ENCODE measurements at places on chromosomes 12 and 14. TPM values are rescaled to one million over a fixed set of nuclear protein-coding genes. Genes with fewer than 3 reads are reported as not detected.
A peak's percentile ranks its signal among the peaks of the same experiment; 100 is the strongest.

DNA sequence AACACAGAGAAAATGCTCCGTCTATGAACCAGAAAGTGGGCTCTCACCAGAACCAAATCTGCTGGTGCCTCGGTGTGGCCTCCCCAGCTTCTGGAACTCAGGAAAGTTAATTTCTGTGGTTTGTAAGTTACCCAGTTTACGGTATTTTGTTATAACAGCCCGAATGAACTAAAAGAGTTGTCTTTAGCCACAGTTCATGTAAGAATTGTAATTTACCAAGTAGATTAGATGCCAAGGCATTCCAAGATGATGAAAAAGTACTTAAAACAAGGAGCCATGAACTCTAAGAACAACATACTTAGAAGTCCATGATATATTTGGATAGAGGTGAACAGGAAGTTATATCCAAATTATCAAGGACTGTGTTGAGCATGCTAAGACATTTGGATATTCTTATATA, 259.9 kb upstream of the GARIN6 start:
- no peak for DNase-seq

- peak; percentile 75 for DNase-seq
Measured at GRCh38 chr12:22443379-22444316, 100.7 kb downstream of the C2CD5 start.

The BCL2L14 gene
- 0.26 TPM for polyA plus RNA-seq

DNA sequence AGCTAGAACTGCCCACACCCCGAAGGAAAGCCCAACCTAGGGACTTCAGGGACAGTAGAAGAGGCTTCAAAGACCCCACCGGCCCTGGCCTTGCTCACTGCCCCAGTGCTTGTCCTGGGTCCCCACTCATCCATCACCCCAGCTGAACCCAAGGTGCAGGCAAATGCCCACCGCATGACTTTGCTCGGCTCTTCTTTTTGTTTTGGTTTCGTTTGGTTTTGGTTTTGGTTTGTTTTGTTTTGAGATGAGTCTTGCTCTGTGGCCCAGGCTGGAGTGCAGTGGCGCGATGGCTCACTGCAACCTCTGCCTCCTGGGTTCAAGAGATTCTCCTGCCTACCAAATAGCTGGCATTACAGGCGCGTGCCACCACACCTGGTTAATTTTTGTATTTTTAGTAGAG, 9.0 kb downstream of the CCDC85C start:
- DNase-seq = no peak

DNA sequence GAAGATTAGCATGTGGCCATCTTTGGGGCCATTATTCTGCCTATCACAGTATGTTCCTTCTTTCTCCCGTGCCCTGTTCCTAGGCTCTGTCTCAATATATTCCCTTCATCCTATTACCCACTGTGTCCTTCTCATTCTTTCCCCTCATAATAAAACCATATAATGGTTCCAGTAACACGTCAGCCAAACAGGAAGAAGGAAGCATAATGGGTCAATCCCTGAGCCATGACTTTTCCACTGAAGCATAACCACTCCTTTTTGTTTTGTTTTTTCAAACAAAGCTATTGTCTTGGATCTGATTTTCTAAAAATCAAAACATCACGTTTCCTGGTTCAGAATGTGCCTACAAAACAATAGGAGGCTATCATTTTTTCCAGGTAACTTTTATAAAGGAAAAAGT, 21.3 kb upstream of the RHOJ start:
- DNase-seq = no peak

The ST8SIA1 gene
- 11.6 TPM for polyA plus RNA-seq

- no peak for DNase-seq
Measured at GRCh38 chr12:27651201-27651600, 45.0 kb upstream of the REP15 start.

DNA sequence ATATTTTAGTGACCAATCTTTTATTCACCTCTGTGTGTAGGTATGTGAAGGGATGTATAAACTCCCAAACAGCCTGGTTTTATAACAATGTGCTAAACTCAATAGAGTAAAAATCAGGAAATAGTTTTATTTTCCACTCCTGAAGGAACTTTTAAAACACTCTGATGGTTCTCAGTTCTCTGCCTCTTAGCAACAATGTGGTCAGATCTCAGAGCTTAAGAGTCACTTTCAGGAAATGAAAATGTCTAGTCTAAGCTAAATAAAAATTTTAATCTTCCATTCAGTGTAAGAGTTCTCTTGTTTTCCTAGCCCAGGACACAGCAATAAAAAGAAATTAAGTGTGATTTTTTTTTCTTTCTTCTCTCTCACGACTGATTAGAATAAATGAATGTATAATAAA, 718.0 kb downstream of the C12orf50 start:
- no peak for DNase-seq

The RNU4-1 gene
- not detected for polyA plus RNA-seq

DNA sequence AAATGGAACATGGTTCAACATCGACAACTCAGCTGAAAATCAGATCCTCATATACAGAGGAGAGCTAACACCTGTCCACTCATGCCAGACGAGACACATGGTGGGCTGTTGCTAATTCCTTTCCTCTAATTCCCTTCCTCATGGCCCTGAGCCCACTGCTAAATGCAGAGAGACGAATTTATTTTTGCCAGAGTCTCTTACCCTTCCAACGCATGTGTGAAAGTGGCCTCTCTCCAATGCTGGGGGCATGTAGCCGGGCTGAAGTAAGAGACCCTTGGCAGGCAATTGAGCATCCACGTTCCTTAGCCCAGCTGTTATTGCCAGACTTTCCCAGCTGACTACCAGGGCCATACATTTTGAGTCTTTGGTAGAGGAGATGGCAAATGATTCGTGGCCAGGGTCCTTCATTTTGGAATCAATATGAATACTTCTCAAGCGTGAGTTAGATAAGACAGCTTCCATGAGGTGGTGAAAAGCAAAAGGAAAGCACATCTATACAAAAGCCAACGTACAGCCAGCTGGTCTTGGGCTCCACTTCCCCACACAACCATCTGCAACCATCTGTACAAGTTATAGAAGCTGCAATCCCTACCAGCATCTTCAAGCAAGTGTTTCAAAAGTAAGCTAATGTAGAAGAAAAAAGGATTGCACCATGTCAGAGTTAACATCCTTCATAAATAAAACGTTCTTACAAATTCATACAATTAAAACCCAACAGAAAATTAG, 28.6 kb downstream of the CORO1C start:
- no peak for DNase-seq

The INSM2 gene
- polyA plus RNA-seq = not detected

DNA sequence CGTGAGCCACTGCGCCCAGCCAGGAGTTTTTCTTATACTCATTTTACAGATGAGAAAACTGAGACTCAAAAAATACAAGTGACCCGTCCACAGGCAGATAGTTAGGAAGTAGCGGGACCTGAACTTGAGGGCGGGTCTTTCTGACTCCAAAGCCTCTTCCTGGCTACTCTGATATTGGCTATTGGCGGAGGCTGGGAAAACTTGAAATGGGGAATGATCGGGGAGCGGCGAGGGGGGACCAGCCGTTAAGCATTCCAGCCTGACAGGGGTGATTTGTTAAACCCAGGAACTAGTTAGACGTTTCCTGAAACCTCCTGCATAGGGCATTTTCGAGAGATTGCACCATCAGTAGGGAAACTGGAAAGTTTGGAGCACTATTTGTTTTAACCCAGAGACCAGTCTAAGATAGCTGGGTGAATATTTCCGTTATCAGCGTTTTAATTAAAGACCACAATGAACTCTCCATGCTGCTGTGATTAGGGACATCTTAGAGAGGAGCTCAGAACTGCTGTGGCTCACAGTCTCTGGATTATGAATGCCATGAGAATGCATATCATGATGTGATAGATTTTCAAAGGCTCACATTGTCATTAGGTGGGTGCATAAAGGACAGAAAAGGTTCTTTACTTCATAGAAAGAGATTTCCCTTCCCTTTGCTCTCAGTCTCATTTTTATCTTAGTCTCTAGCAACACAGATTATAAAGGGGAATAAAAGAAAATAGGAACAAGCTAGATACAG, 2.5 kb downstream of the NR1H4 start:
- DNase-seq = no peak

DNA sequence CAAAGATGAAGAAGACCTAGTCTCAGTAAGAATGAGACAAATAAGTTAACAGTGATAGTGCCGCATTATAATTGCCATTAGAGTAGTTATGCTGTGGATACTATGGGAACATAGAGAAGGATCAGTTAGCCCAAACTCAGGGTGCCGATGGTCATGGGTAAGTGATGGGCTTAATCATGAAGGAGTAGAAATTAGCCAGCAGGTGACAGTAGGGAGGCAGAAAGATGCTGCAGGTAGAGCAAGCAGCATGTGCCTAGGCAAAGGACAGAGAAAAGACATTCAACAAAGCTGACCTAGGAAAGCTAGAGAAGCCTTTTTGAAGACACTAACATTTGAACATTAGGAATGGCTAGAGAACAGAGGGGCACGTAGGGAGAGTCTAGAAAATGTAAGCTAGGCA, 30.6 kb upstream of the PTPRQ start:
- no peak for DNase-seq

The TAS2R10 gene
- polyA plus RNA-seq = 0.50 TPM

DNA sequence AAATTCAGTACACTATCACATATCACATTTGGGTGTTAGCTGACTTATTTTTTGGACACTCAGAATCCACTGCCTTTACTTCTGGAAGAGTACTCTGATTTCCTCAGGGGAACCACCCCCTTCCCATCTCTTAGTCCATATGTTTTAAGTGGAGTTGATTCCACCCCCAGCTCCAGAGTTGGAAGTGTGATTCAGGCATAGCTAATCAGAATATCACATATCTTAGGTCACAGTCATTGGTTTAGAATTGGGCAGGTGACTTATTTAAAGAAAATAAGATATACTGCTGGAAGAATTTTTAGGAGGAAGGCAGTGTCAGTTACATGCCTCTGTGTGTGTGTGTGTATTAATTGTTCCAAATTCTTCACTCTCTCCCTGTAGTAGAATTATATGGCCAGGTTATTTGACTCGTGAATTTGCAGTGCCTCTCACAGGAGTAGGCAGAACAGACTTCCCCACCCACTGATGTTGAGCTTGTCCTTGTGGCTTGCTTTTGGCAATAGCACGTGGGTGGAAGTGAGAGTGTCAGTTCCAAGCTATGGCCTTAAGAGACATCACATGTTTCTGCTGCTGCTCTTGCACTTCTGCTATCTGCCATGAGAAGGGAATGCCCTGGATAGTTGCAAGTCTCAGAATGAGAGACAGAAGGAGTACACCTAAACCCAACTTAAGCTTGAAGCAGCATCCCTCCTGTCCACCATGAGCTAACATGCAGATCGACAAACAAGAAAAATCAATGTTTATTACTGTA, 6.4 kb upstream of the GAS2L3 start:
- DNase-seq = no peak
